ENCODE measurements at places on chromosomes 1 and 21. TPM values are rescaled to one million over a fixed set of nuclear protein-coding genes. Genes with fewer than 3 reads are reported as not detected.

DNA sequence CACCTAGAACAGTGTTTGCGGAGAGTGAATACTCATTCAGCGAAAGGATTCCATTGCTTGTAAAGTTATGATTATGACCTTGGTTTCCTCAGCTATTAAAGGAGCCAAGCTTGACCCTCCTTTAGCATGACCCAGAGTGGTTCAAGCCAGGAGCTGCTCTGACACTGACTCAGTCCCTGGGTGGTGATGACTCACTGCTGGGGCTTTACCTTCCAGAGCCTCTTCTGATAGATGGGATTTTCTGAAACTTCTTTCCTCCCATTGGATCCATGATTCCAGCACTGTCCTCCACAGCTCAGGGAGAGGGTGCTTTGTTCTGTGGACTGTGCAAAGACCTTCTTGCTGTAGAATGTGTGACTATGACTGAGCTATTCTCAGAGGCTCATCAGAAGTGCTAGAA lies 77.4 kb downstream of the S1PR1 start:
- H3K4me1 ChIP-seq = peaks cover 38% of the 10 kb centered on the region
- H3K36me3 ChIP-seq = no peaks in the 10 kb centered on the region
- H3K27me3 ChIP-seq = peaks cover 42% of the 10 kb centered on the region
- no peak overlapping the region for H3K4me3 ChIP-seq

GRCh38 chr1:82979593-82980236 lies 1019.2 kb downstream of the TTLL7 start:
- H3K36me3 ChIP-seq = no peaks in the 10 kb centered on the region
- H3K4me1 ChIP-seq = peaks cover 11% of the 10 kb centered on the region
- no peak overlapping the region for H3K27ac ChIP-seq

- peaks cover 48% of the 10 kb centered on the region for H3K4me1 ChIP-seq
- no peaks in the 10 kb centered on the region for H3K27me3 ChIP-seq
- no peak overlapping the region for H3K4me3 ChIP-seq
Measured at GRCh38 chr1:91693557-91693956, 192.4 kb downstream of the TGFBR3 start.

DNA sequence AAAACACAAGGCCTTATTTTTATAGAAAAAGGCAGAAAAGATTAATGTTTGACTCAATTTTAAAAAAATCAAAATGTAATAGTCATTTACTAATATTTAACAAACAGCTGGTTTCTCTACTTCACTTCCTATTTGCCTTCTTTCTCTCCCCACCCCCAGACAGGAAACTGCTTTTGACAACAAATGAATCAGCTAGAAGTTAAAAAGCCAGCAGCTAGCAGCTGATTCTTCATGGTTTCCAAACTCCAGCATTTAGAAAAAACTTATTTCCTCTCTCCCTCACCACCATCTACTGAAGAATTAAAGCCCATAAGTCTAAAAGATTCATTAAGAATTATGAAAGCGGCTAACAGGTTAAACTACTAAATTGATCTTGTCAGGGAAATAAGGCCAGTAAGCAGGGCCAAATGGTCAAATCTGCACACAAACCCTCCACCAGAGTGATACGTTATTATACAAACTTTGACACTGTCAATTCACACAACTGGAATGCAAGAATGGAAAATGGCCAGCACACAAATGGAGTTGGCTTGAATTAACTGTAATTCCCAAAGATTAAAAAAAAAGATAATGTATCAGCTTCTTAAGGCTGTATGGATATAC lies 4.0 kb downstream of the WDR26 start:
- H3K27me3 ChIP-seq = no peaks in the 10 kb centered on the region
- DNase-seq = no peak
- no peak overlapping the region for H3K27ac ChIP-seq
- peak overlapping the region; percentile 67 for H3K4me3 ChIP-seq

GRCh38 chr1:114610546-114611245 lies 29.3 kb upstream of the BCAS2 start:
- DNase-seq = no peak
- no peaks in the 10 kb centered on the region for H3K36me3 ChIP-seq
- no peaks in the 10 kb centered on the region for H3K27me3 ChIP-seq
- no peak overlapping the region for H3K27ac ChIP-seq
- H3K4me3 ChIP-seq = no peak overlapping the region
- no peaks in the 10 kb centered on the region for H3K4me1 ChIP-seq

DNA sequence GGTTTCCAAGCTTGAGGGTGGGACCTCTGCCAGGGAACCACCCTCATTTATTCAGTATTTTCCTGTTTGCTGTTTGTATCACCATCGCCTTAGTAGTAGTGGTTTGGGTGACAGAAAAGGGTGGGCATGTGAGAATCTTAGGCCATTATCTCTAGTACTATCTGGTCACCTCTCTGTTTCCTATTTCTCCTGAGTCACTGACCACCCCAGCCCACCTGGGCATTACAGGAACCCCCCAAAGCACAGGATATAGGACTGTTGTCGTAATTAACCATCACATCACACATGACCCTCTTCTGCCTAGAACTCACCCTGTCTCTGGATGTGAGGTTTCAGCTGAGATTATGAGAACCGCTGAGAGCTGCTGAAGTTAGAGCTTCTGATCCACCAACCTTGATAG lies 60.4 kb downstream of the IL23R start:
- H3K36me3 ChIP-seq = no peaks in the 10 kb centered on the region
- no peak overlapping the region for H3K27ac ChIP-seq
- DNase-seq = no peak
- no peaks in the 10 kb centered on the region for H3K27me3 ChIP-seq
- H3K4me1 ChIP-seq = no peaks in the 10 kb centered on the region
- no peak overlapping the region for H3K4me3 ChIP-seq

GRCh38 chr1:224059897-224060427 lies 53.9 kb upstream of the FBXO28 start:
- peaks cover 16% of the 10 kb centered on the region for H3K27me3 ChIP-seq
- H3K27ac ChIP-seq = no peak overlapping the region
- H3K4me1 ChIP-seq = no peaks in the 10 kb centered on the region
- H3K4me3 ChIP-seq = no peak overlapping the region
- H3K36me3 ChIP-seq = no peaks in the 10 kb centered on the region

DNA sequence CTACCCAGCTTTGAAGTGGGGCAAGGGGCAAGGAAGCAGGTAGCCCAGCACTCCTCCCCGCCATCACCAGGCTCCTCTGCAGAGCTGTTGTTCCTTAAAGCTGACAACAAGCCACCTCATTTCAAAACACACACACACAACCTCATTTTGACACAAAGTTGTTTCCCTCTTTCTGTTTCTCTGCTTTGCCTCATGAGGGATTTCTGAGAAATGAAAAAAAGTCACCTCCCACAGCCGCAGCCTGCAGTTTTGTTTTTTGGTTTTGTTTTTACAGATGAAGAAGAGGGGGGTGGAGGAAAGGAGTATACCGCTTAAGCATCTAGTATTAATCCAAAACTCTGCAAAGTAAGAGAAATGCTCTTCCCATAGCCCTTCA lies 12.1 kb downstream of the MCL1 start:
- H3K27me3 ChIP-seq = no peaks in the 10 kb centered on the region
- peaks cover 3% of the 10 kb centered on the region for H3K36me3 ChIP-seq
- H3K4me1 ChIP-seq = peaks cover 58% of the 10 kb centered on the region
- no peak for DNase-seq
- peak overlapping the region; percentile 69 for H3K4me3 ChIP-seq

- H3K36me3 ChIP-seq = peaks cover 11% of the 10 kb centered on the region
- DNase-seq = no peak
- no peak overlapping the region for H3K4me3 ChIP-seq
- H3K4me1 ChIP-seq = no peaks in the 10 kb centered on the region
Measured at GRCh38 chr1:93140106-93140505, 40.1 kb downstream of the TMED5 start.

- no peaks in the 10 kb centered on the region for H3K36me3 ChIP-seq
- H3K4me1 ChIP-seq = no peaks in the 10 kb centered on the region
- no peak overlapping the region for H3K27ac ChIP-seq
Measured at GRCh38 chr21:43832158-43832550, 32.9 kb upstream of the AGPAT3 start.

DNA sequence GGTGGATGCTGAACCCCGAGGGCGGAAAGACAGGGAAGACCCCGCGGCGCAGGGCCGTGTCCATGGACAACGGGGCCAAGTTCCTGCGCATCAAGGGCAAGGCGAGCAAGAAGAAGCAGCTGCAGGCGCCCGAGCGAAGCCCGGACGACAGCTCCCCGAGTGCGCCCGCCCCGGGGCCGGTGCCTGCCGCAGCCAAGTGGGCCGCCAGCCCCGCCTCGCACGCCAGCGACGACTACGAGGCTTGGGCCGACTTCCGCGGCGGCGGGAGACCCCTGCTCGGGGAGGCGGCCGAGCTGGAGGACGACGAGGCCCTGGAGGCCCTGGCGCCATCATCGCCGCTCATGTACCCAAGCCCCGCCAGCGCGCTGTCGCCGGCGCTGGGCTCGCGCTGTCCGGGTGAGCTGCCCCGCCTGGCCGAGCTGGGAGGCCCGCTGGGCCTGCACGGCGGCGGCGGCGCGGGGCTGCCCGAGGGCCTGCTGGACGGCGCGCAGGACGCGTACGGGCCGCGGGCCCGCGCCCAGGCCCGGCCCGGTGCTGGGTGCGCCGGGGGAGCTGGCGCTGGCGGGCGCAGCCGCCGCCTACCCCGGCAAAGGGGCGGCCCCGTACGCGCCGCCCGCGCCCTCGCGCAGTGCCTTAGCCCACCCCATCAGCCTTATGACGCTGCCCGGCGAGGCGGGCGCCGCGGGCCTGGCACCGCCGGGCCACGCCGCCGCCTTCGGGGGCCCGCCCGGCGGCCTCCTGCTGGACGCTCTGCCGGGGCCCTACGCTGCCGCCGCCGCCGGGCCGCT lies 20.7 kb downstream of the FOXO6 start:
- no peaks in the 10 kb centered on the region for H3K36me3 ChIP-seq
- H3K4me1 ChIP-seq = peaks cover 10% of the 10 kb centered on the region
- no peak overlapping the region for H3K27ac ChIP-seq
- H3K4me3 ChIP-seq = peak overlapping the region; percentile 41

GRCh38 chr21:43352568-43353281 lies 74.2 kb downstream of the SIK1 start:
- peak overlapping the region; percentile 43 for H3K27ac ChIP-seq
- no peaks in the 10 kb centered on the region for H3K36me3 ChIP-seq
- H3K27me3 ChIP-seq = no peaks in the 10 kb centered on the region
- DNase-seq = no peak
- peaks cover 5% of the 10 kb centered on the region for H3K4me1 ChIP-seq

- H3K27me3 ChIP-seq = no peaks in the 10 kb centered on the region
- peaks cover 21% of the 10 kb centered on the region for H3K4me1 ChIP-seq
- H3K4me3 ChIP-seq = no peak overlapping the region
- peak; percentile 26 for DNase-seq
- no peak overlapping the region for H3K27ac ChIP-seq
- H3K36me3 ChIP-seq = peaks cover 4% of the 10 kb centered on the region
Measured at GRCh38 chr1:235329139-235329902, 951 bp downstream of the GGPS1 start.

- H3K4me3 ChIP-seq = no peak overlapping the region
- H3K4me1 ChIP-seq = peaks cover 18% of the 10 kb centered on the region
- peak overlapping the region; percentile 23 for H3K27ac ChIP-seq
- H3K36me3 ChIP-seq = peaks cover 27% of the 10 kb centered on the region
Measured at GRCh38 chr1:89870998-89871397, 50.2 kb downstream of the LRRC8D start.

DNA sequence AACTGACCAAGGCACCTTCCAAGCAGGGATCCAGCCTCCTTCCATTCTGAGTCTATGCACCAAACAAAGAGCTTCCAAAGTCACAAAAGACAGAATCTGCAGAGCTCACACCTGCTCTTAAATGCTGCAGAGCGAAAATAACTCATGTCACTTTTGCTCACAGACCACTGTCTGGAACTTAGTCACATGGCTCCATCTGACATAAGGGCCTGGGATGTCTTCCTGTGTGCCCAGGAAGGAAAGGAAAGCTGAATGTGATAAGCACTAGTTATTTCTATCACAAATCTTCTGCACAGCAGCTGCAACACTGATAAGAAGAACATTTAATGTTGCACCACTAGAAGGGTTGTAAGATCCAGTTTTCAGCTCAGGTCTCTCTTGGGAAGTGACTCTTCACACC lies 39.5 kb upstream of the SGIP1 start:
- H3K4me1 ChIP-seq = no peaks in the 10 kb centered on the region
- no peaks in the 10 kb centered on the region for H3K36me3 ChIP-seq
- H3K4me3 ChIP-seq = no peak overlapping the region
- peaks cover 10% of the 10 kb centered on the region for H3K27me3 ChIP-seq
- H3K27ac ChIP-seq = no peak overlapping the region

DNA sequence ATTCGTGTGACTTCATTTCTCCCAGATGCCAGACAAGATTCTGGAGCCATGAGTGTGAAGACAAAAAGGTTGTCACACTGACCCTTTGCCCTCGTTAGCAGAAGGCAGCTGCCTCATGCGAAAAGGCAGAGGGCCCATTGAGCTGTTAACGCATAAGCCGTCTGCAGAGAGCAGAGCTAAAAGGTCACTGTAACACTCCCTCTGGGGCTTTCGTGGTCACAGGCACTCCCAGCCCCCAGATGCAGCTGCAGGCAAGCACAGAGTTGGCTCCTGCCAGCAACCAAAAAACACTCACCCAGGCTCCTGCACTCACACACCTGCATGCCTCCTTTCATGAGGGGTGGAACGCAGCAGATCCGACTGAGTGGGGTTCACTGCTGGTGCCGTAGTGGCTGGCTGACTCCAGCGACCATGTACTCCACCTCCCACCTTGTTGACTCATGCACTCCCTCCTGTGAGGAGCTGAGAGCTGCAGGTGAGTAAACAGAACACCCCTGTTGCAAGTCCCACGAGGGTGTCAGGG lies 287.5 kb downstream of the SMYD3 start:
- no peaks in the 10 kb centered on the region for H3K27me3 ChIP-seq
- H3K4me1 ChIP-seq = peaks cover 26% of the 10 kb centered on the region
- peak overlapping the region; percentile 51 for H3K27ac ChIP-seq
- peak; percentile 12 for DNase-seq

GRCh38 chr1:236150311-236150955 lies 8.1 kb downstream of the GPR137B start:
- peak overlapping the region; percentile 30 for H3K27ac ChIP-seq
- H3K4me3 ChIP-seq = no peak overlapping the region
- H3K27me3 ChIP-seq = no peaks in the 10 kb centered on the region
- no peak for DNase-seq

GRCh38 chr1:239126884-239127283 lies 259.5 kb upstream of the CHRM3 start:
- no peak overlapping the region for H3K27ac ChIP-seq
- DNase-seq = no peak
- no peak overlapping the region for H3K4me3 ChIP-seq
- peaks cover 31% of the 10 kb centered on the region for H3K4me1 ChIP-seq
- H3K36me3 ChIP-seq = no peaks in the 10 kb centered on the region

- no peak overlapping the region for H3K4me3 ChIP-seq
- H3K4me1 ChIP-seq = peaks cover 28% of the 10 kb centered on the region
- H3K27me3 ChIP-seq = no peaks in the 10 kb centered on the region
- DNase-seq = no peak
- H3K27ac ChIP-seq = no peak overlapping the region
Measured at GRCh38 chr1:27133991-27134390, 20.9 kb downstream of the SLC9A1 start.

GRCh38 chr1:231866392-231867331 lies 240.1 kb downstream of the DISC1 start:
- peak; percentile 69 for DNase-seq
- peaks cover 4% of the 10 kb centered on the region for H3K36me3 ChIP-seq
- H3K27ac ChIP-seq = no peak overlapping the region
- H3K4me3 ChIP-seq = no peak overlapping the region
- peaks cover 42% of the 10 kb centered on the region for H3K4me1 ChIP-seq

The MXRA8 gene
- total RNA-seq = 5.8 TPM

The LCA5L gene
- 1.2 TPM for total RNA-seq

The BEND5 gene
- total RNA-seq = 18.2 TPM

The PCP4 gene
- total RNA-seq = 0.45 TPM

The PLA2G2C gene
- not detected for total RNA-seq

The PRR9 gene
- total RNA-seq = not detected

Data from neural crest cell (in vitro differentiated cells).